Epithelial cell of proximal tubule (primary cell): ENCODE measurements at places on chromosomes 4 and X.

- DNase-seq = no peak
Measured at GRCh38 chr4:100061835-100062234, 111.8 kb upstream of the H2AZ1 start.

- no peak for DNase-seq
Measured at GRCh38 chrX:131704136-131704695, 160.3 kb downstream of the OR13H1 start.

DNA sequence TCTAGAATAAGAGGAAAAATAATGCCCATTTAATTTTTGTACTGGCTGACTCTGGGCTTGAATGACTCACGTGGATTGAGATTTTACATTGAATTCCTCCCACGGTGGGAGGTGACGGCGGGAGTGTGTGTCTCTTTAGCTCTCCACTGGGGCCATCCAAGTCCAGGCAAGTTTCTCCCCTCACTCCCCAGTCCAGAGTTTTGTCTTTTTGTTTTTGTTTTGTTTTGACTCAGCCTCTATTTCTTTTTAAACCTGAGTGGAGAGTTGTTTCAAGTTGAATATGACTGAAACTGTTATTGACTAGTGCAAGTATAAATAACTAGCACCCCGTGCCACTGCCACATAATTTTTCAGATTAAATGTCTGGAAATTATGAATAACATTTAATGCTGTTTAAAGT is 13.6 kb downstream of the CHST7 start:
- no peak for DNase-seq

DNA sequence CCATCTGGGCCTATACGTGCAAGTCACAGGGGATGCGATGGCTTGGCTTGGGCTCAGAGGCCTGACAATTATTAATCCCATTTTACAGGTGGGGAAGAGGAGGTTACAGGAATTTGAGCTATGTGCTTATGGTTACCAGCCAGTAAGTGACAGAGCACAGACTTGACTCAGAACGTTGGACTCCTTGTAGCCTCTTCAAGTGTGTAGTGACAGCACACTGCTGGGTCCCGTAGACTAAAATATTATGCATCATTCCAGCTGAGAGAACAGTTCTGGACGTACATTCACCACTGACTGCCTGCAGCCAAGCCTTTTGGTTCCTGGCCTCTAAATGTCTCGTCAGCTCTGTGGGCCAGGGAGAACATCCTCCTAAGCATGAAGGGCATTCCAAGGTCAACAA is 314.5 kb downstream of the GPAT3 start:
- peak; percentile 67 for DNase-seq

- DNase-seq = no peak
Measured at GRCh38 chrX:19949340-19949739, 41.5 kb downstream of the BCLAF3 start.
